ENCODE measurements at places on chromosomes 5 and 9.

DNA sequence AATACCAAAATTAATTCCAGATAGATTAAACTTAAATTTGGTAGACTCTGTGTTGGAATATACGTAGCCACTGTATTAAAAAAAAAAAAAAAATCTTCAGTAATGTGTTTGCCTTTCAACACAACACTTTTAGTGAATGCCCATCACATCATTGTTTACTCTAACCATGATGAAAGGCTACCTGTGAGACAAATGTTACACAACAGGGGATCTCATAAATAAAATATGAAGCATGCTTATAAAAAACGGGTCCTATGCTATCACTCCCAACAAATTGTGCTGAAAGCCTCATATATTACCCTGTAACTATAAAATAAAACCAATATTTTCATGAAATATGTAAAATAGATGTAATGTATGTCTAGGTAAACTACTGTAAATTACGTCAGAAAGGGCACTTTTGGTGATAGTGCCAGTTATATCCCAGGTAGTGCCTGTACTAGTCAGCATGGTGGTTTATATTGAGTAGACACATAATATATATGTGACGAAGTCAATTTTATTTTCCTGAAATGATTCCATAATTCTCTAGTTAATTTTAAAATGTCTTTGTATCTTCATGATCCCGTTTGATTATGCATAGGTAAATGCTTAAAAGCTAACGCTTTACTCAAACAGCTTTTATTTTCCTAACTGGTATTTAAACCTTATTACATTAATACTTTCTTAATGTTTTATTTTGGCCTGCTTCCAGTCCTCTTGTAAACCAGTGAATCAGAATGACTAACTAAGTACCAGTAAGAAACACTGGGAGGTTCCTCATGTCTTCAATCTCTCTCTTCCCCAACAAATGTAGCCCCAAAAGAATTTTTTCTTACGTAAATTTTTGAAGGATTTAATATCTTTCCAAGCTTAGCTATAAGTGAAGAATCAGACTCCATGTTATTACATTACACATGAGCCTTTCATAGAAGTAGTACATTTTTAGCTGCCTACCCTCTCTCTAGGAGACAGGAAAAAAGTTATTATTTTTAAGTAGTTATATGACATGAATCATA lies 420.3 kb downstream of the GABRG2 start:
- DNase-seq = no peak

- DNase-seq = no peak
These were observed 133.4 kb downstream of the PHF2 start for GRCh38 chr9:93709600-93710369.

GRCh38 chr9:84858364-84858763 lies 188.8 kb downstream of the NTRK2 start:
- DNase-seq = no peak

- DNase-seq = no peak
These were observed 736 bp upstream of the GLDC start for GRCh38 chr9:6646293-6646636.

DNA sequence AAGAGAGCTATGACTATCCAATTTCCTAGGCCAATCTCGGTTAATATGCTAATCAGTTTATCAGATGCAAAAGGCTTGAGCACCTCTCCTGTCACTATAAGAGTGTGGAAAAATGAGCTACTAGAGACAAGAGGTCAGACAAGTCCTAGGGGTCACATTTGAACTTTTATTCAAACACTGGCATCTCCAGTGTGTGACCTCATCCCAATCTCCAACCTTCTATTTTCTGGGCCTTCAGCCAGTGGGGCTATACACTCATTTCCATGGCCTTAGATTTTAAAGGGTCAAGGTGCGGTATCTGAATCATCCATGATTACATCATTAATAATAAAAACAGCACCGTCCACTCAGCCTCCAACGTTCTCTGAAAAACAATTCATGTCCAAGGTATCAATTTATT lies 139.6 kb upstream of the LRRTM2 start:
- DNase-seq = no peak

DNA sequence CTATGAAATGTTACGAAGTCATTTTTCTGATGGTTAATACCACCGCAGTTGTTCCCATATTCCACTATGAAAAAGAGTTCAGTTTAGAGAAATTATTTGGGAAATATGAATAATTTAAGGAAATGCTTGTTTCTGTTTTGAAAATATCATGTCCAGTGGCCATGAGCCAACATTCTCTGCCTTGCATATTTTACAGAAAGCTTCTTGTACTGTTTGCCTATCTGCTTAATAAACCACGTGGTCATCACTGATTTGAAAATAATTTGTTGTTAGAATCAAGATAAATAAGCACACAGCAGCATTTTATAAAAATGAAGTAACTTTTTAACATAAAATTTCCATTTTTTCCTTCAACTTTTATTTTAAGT lies 381.5 kb upstream of the CDH18 start:
- DNase-seq = no peak

DNA sequence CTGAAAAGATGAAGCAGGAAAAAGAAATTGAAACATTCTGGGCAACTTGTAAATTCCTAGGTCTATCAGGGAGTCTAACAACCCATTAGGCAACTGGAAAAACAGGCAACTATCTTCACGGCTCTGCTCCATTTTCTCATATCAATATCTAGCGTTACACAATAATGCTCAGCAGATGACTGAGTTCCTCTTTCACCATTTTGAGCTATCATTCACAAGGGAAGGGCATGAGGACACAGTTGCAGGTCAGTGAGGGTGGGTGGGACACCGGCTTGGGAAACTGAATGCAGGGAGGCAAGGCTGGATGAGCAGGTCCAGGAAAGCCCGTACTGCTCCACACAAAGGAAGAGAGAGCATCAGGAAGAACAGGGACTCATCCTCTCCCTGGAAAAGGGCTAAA lies 67.0 kb downstream of the FRMD3 start:
- no peak for DNase-seq

- DNase-seq = no peak
These were observed 1.1 kb downstream of the JADE2 start for GRCh38 chr5:134526483-134527155.

DNA sequence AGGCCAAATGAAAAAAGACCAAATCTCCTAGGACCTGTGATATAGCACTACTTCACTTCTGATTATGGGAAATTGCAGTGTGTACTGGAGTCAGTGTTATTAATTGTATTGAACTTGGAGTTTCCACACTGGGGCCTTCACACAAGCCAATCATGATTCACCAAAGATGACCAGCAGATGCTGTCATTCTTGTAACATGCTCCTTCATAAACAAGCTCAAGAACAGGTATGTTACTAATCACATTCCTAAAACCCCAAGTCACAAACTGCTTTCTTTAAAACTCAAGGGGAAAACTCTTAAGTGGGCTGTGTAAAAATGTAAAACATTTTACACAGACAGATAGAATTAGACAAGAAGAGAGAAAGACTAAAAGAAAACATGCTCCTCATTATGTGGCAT lies 5.6 kb downstream of the KLHL3 start:
- DNase-seq = no peak

- DNase-seq = no peak
These were observed at the start of gene GPR151 for GRCh38 chr5:146516151-146516475. GPR151 (minus strand) TSS chr5:146516190; CDS start chr5:146516113, 77 bp downstream.

Data from NCI-H2107 (cell line).